Suppressor macrophage (primary cell): ENCODE measurements at places on chromosomes 1 and 21.
A peak's percentile ranks its signal among the peaks of the same experiment; 100 is the strongest.

DNA sequence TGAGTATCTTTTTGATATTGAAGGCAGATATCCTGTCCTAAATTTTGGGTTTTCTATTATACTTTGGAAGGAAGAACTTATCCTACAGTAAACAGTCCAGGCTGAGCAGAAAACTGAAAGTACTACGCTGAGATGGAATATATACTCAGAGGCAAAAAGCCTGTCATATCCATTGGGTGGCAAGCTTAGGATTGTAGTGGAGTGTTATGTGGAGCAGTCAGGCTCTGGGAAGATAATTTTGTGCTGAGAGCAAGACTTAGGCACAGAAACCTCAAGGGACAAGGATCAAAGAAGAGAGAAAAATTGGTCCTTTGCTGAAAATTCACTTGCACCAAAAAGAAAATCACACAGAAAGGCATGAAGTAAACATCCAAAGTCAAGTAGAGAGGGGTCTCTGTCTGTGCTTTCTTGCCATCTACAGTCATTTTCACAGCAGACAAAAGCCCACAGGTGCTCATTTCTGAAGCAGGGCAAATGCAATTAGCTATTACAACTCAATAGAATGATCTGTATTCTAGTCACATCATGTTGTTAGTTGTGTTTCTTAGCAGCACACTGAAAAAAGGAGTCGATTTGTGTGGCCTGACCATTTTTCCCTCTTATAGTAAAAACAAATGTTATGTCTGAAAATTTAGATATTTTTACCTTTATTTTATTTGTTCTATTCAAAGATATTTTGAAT lies 38.5 kb downstream of the CRB1 start:
- DNase-seq = no peak

GRCh38 chr1:938088-938683 lies 14.5 kb downstream of the SAMD11 start:
- DNase-seq = peak; percentile 43

DNA sequence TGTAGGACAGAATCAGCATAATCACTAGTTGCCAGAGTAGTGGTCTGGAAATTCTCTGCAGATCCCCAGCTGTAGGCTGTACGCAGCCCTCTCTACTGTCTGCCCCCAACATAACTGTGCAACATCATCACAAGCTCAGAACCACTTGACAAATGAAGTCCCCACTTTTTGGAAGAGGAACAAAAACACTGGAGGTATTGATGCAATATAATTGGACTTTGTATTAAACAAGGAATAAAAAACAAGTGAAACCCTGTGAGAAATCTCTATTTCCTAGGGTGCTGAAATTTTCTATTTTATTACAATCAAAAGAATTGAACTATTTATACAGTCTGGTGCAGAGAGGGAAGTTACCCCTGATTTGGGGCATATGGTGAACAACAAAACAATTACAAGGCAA lies 15.2 kb downstream of the PHTF1 start:
- DNase-seq = no peak

DNA sequence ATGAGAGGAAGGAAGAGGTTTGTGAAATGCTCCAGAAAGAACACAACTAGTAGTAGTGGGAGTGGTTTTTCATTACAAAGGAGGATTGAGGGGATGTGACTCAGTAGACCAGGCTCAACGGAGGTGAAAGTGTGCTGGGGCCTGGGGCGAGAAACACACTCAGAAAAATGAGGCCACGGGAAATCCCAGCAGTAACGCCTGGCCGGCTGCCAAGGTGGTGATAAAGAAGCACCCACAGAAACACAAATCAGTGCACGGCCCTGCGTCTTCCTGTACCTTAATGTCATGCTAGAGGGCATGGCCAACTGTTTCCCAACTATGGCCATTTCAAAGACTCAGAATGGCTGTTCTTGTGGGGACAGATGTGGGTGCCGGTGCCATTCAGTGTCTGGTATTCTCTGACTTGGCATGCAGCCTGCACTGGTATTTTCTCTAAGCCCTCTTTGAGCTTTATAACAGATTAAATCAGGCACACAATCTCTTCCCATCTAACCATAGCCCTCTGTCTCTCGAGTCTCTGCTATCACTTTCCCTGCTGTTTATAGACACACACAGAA lies 38.2 kb downstream of the URB2 start:
- DNase-seq = no peak

DNA sequence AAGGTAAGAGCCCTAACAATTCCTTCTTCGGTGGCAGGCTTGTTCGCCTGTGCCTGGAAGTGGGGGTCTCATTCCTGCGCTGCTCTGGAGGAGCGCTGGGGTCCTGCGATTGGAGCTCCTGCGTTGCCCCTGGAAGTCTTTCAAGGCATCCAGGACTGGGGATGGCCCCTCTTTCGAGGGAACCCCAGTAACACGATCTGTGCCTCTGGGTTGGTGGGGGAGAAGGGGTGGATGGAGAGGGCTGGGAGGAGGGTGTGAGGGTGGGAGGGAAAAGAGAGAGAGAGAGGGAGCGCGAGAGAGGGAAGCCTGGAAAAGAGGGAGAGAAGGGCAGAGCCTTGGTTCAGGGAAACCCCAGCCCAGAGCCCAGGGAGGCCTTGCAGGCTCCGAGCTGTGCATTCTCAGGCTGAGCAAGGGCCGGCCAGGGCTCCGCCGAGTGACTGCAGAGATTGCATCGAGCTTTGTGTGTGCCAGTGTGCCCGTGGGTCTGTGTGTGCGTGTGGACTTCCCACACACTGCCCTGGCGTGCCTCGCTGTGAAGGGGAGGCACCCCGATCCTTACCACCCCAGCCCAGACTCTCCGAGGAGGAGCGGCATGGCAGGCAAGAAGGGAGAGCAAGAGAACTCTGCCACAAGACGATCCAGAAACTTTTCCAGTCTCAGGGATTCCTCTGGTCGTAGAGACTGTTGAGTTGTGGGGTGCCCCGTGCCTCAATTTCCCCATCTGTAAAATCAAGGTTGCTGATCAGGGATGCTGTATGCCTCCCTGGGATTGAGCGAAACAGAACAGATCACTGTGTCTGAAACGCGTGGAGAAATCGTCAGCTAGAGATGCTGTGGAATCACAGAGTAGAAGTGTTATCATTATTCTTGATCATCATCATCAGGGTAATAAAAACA lies 619 bp downstream of the BCL9 start:
- no peak for DNase-seq

DNA sequence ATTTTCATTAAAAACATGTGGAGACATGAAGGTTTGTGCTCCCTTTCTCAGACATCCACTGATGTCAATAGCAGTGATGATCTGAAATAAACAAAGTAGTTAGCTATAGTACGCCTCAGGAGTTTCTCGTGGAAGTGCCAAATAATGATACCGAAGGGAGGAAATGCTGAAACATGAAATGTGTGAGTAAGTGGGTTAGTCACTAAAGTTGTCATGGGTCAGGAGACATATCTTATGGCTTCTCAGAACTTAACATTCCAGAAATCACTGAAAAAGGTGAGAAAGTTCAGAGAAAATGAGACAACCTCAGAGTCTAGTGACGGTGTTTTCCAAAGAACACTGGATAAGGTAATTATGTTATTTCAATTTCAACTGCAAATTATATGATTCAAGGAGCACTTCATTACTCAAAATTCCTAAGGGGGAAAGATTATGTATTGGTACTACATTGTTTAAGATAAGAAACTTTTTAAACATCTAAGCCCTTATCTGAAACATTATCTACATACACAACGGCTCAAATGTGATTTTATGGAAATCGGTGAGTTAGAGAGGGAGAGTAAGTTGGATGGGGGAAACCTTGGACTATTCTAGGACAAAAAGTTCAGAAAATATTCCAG lies 20.6 kb downstream of the NIBAN1 start:
- DNase-seq = peak; percentile 58
